ENCODE measurements at places on chromosomes 7 and 10.

GRCh38 chr10:131668903-131669302 is 231.9 kb upstream of the PPP2R2D start:
- no peak for DNase-seq

DNA sequence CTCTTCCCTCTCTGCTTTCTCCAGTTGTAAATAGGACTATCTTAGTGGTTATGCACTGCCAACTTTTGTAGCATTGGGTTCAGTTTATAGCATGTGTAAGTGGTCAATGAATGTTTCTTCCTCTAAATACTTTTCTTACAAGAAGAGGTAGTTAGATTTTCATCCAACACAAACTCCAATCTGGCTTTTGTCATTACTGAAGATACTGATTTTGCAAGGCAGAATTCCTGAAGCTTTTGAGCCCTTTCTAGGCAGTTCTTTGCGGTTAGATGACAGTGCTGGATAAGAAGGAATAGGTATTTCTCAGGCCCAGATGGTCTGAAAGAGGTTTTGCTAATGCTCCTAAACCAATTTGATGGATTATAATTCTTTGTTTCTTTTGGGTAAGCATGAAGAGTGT is 60.5 kb downstream of the BICC1 start:
- DNase-seq: no peak

- DNase-seq: no peak
These were observed 35.1 kb downstream of the CH25H start for GRCh38 chr10:89171996-89172395.

- DNase-seq: peak; percentile 6
These were observed 316.5 kb upstream of the CACNA2D1 start for GRCh38 chr7:82760074-82760473.

DNA sequence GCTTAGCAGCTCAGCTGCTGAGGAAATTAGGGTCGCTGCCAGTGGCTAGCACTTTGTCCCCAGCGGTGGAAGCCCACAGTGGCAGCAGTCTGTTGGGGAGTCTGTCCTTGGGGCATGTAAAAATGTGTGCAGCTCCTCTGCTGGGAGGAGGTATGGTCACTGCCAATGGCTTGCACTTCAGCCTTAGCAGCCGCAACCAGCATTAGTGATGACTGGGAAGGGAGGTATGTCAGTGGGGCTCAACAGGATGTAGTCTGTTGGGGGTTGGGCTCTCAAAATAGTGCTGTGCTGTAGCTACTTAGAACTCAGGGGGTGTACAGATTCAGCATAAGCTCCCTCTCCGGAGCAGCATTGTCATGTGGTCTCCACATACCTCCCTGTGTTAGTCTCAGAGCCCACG is 189.9 kb downstream of the ZEB1 start:
- DNase-seq: no peak
